ENCODE measurements at places on chromosomes 16 and 17.
A peak's percentile ranks its signal among the peaks of the same experiment; 100 is the strongest.

- DNase-seq, result no peak
Observed at GRCh38 chr17:17719966-17720543, 38.8 kb downstream of the RAI1 start.

DNA sequence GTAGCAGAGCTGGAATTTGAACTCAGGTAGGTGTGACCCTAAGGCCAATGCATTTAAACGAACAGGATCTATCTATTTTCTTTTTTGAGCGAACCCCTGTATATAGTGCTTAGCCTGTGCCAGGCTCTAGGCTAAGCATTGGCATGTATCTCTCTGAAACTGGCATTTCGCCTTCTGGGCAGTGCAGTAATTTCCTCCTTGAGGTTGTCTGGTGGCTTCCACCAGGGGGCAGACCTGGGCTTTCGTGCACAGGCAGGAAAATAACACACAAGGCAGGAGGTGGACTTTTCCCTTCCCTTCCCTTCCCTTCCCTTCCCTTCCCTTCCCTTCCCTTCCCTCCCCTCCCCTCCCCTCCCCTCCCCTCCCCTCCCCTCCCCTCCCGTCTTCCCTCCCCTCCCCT, 34.4 kb upstream of the PRKCB start:
- peak; percentile 47 for DNase-seq

DNA sequence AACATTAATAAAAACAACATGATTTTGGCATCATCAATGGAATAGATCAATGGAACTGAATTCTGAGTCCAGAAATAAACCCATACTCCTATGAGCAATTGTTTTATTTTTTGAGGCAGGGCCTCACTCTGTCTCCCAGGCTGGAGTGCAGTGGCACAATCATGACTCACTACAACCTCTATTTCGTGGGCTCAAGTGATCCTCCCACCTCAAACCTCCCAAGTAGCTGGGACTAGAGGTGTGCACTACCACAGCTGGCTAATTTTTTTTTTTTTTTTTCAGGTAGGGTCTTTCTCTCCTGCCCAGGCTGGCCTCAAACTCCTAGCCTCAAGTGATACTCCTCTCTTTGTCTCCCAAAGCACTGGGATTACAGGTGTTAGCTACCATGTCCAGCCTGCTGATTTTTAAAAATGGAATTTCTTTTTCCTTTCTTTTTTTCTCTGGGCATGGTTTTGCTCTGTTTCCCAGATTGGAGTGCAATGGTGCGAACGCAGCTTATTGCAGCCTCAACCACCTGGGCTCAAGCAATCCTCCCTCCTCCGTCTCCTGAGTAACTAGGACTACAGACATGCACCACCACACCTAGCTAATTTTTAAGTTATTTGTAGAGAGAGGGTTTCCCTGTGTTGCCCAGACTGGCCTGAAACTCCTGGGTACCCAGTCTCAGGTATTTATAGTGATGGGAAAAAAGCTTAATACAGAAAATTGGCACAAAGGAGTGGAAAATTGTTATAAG, 7.3 kb upstream of the PRDM7 start:
- no peak for DNase-seq

- no peak for DNase-seq
Observed at GRCh38 chr17:48646183-48647102, 20.3 kb upstream of the HOXB9 start.

DNA sequence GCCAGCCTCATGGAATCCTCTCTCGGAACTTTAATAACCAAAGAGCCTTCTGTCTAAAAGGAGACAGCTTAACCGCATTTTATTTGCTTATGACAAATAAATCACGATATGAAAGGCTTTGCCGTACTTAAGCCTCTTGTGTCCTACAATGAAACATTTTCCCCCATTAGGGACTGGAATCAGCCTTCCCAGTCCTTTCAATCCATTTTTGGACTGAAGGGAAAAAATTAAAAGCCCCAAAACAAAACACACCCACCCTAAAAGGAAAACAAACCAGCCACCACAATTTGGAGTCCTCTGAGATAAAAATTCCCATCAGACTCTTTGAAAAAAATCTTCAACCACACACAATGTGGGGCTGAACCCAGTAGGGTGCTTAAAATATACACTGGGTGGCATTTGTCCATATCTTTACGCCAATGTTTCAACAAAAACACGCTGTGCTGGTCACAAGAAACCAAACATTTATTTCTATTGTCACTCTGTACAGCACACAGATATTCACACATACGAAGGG, 3.0 kb downstream of the HOXB4 start:
- no peak for DNase-seq

DNA sequence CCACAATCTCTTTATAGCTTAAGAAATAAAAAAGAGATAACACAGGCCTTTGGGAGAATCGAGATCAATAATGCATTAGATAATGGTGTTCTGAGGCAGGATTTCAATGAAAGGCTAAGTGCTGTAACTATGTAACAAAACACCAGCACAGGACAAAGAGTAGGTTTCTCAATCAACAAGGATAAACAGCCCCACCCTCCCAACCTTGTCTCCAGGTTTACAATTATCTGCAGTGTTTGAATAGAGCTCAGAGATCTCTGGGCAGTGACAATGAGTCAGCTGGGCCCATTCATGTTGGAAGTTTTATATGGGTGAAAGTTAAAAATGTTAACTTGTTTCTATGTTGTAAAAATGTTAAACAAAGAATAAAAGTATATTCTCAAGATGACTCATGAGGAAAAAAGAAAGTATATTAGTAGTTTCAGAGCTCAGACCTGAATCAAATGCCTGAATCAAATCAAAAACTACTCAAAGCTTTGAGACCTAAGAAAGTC, 17.0 kb upstream of the KRT20 start:
- no peak for DNase-seq

DNA sequence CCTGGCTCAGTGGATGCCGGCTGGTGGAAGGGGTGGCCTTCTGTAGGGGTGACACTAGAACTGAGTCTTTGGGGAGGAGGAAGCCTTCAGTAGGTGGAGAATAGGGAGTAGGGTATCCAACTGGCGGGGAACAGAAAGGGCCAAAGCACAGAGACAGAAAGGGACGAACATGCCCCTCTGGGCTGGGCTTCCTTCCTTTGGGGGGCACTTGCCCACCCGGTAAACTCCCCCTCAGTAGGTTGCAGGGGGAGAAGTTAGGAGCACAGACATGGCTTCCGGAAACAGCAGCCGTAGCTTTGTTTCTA, 774 bp downstream of the ENGASE start:
- no peak for DNase-seq

- no peak for DNase-seq
Observed at GRCh38 chr16:24612656-24613055, 73.3 kb downstream of the RBBP6 start.

DNA sequence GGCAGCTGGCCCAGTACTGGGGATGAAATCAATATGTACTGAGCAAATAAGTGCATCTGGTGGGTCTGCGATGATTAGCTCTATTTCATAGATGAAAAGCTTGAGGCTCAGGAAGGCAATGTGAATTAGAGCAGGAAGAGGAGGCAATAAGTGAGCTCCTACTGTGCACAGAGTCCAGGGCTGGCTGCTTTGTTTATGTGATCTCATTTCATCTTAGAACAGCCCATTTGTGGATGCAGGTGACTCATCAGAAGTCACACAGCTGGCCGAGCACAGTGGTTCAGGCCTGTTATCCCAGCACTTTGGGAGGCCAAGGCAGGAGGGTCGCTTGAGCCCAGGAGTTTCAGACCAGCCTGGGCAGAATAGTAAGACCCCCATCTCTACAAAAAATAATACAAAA, 7.1 kb downstream of the TMEM114 start:
- no peak for DNase-seq

DNA sequence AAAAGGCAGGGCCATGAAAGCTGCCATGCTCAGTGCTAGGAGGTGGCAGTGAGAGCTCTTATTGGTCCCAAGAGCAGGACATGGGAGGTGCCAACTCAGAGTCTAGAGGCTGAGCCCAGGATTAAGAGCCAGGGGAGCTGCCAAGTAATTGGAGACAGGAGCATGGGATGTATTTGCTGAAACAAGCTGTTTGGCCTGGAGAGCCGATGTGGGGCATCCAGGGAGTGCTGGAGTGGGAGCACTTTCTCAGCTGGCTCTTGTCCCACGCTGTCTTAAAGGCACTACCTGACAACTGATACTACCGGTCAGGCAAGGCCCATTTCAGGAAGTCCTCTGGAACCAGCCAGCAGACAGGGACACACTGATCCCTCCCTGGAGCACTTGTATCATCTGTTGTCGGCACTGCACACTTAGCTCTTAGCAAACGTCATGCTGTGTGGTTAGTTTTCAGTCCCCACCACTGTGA, 19.3 kb downstream of the ANKFN1 start:
- no peak for DNase-seq

DNA sequence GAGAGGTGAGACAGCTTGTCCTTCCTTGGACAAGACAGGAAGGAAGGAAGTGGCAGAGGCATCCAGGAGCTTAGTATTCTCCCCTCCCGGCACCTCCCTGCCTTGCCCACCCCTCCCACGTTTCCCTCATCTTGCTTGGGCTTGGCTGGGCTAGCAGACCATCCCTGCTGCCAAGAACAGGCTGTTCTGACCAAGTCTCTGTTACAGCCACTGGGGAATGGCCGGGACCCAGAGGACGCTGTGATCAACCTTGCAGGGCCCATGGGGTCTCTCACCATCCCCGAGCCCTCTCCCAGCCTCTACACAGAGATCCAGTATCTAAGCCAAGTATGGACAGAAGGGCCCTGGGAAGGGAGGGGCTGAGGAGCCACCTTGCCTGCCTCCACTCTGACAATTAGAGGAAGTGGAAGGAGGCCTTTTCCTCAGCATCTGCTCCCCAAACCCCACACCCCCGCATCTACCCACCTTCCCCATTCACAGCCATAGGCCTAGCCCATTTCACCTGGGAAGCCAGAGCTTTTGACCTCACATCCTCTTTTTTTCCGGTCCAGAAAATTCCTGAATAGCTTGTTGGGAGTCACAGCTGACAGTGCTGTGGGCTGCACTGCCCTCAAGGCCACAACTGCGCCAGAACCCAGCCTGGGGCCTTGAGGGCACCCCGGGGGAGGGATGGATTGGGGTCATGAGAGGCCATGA, 14.1 kb downstream of the CD300LG start:
- no peak for DNase-seq

- no peak for DNase-seq
Observed at GRCh38 chr16:87860553-87861299, 8.6 kb downstream of the SLC7A5 start.

DNA sequence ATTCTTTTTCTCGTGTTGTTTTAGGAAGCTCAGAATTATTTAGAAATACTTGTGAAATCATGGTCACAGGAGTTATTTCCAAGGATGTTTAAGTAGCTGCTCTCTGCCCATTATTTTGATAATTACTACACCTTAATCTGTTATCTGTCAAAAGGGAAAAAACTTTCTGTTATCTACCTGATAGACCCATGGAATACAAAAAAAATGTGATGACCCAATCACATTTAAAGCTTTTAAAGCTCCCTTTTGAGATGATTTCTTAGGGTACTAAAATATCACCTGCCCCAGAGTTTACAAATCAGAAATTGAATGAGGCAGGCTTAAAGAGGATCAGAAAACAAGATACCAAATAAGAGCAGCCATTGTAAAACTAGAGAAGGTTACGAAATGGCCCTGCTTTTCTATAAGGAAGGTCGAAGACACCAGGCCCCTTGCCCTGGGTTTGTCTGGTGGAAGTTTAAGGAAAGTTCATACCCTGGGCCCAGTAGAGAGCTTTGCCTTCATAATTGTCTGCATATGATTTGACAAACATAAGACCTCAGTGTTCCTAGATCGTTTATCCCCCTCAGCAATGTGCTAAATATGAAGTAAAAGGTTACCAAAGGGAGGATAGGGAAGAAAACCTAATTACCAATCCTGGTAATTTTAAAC, 149.9 kb upstream of the TBX2 start:
- DNase-seq, result no peak

DNA sequence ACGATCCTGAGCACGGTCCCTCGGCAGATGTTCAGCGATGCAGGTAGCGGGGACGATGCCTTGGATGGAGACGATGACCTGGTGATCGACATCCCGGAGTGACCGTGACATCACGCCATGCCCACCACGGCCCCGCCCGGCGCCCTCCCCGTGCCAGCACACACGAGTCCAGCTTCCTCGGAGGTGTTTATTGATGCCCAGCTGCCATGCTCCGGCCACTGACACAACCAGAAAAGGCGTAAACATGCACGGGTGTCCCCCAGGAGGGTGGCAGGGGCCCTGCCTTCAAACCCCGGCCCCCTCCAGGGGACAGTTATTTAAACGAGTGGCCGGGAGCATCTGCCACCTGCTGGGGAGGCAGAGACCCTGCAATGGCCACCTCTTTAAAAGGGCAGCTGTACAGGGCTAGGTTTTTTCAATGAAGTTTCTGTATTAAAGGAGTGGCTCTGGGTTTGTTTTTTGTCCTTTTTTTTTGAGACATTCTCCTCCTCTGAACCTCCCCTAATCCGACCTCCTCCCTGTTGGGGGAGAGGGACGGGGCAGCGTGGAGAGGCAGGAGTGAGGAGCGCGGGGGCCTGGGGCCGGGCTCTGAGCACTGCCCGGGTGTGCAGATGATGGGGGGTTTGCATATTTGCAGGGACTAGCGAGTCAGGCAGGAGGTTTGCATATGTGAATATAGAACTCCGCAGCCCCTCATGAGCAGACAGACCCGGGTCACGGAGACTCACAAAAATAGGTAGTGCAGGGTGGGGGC, 5.3 kb downstream of the DOC2A start:
- no peak for DNase-seq

- DNase-seq, result no peak
Observed at GRCh38 chr16:58442547-58442946, 50.3 kb downstream of the GINS3 start.

DNA sequence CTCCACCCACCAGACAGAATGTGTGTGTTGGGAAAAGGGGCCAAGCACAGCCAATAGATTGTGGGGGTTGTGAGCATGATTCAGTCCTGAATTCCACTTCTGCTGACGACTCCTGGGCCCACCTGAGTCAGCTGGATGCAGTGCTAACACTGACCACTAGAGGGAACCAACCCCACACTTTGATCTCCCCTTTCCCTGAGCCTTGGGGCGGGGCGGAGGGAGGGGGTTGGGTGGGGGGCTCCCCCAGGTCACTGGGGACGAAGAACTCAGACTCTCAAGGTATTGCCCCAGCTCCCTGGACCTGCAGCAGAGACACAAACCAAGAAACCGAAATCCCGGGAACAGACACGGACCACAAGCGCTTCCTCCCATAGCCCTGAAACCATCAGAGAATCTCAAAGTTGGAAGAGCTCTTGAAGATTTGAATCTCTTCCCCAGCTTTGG, 621 bp upstream of the CSHL1 start:
- peak; percentile 44 for DNase-seq

DNA sequence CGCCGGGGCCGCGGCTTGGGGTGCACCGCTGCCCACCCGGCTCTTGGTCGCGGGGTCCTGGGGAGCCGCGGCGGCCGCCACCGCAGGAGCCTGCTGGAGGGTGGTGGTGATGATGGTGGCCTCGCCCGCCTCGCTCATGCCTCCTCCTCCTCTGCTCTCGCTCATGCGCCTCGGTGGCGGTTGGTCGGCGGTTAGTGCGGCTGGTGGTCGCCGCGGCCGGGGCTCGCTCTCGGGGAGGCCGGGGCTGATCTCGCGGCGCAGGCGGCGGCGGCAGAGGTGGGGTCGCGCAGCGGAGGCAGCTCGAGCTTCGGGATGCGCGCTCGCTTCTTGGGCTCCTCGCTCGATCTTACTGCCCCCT, 41.6 kb downstream of the AHSP start:
- DNase-seq, result no peak

GRCh38 chr16:51540259-51540658, 389.2 kb upstream of the SALL1 start:
- DNase-seq, result no peak
